WTC11 (cell line): ENCODE measurements at places on chromosomes 2 and 18.

DNA sequence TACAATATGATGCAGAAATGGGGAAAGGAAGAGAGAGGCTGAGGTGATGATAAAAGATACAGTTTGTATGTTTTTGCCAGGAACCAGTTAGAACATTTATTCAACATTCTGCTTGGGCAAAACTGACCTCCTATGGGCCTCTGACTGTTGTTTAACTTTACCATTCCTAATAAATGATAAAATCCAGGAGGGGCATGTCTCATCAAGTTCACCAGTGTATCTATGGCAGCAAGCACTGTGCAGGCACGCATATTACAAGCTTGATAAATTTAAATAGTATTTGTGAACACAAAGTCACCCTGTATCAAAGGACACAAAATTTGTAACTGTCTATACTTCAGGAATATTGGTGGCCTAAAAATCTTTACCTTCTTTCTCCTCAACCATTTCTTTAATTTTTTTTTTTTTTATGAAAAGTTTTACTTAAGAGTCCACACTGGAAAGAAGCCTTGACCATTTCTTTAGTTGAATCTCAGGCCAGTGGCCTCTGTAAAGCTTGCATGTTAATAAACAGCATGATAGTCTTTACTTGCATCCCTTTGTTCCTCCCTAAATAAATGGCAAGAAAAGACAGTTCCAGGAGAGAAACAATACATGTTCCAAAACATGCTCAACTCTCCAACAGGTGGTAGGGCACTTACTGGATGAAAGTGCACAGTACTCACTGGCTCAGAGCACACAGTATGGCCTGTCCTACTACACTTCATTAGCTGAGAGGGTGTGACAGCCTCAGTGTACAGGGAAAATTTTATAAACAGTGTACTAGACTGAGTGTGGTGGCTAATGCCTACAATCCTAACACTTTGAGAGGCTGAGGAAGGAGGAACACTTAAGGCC lies 52.3 kb downstream of the SOS1 start:
- no peak for DNase-seq

DNA sequence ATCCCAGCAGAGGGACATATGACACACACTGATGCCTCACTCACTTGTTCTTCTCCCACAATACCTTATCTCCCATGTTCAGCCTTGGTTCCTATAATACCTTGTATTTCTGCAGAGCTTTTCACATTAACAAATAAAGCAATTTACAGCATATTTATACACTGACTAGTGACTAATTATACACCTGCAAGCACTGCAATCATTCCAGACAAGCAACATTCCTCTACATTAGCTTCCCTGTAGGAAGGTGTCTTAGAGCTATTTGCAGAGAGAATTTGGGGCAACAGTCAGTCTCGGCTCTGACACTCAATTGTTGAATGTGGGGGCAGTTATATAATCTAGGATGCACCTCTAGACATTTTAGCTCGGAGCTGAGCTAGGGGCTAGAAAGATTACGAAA lies 9.5 kb upstream of the INSIG2 start:
- DNase-seq, result no peak

DNA sequence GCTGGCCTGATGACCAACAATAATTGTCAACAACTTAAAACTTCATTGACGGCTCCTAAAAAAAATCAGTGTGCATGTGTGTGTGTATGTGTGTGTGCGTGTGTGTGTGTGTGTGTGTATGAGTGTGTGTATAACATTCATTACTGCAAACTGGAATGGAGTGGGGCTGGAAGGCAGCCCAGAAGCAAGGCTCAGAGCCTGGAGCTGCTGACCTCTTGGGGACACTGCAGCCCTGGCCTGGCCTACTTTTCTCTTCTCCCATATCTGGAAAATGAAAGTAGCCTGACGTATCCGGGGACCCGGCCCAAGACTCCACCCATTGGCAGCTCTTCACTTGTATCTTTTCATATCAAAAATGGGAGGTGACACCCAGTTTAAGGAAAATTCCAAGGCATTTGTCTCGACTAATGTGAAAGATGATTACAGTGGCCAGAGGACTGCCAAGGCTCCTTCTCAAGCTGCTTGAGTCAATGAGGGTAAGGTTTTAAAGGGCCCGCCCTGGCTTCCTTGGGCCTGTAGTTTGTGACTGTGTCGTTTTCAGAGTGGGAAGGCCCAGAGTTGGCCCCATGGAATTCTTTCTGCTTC lies 72.4 kb upstream of the IL1R1 start:
- no peak for DNase-seq

DNA sequence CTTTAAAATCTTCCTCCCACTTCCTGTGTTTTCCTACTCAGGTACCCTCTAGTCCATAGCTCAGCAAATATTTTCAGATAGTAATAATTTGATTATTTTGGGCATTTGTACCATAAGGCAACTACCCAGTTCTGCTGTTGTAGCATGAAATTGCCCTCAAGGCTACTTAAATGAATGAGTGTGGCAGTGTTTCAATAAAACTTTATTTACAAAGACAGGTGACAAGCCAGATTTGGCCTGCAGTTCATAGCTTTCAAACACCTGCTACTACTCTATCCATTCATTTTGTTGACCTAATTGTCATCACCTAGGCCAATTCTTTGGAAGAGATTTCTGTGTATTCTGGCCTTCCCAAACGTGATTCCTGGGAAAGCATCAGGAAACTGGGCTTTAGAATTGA lies 28.9 kb downstream of the NYAP2 start:
- DNase-seq, result no peak
